Stimulated activated CD8-positive, alpha-beta memory T cell treated with anti-CD3 and anti-CD28 coated beads, Interleukin-4, amount 100 ng/mL, for 1 hour (primary cell): ENCODE measurements at places on chromosomes 4 and X.

- no peak for DNase-seq
Observed at GRCh38 chrX:13876652-13877051, 59.8 kb upstream of the GPM6B start.

DNA sequence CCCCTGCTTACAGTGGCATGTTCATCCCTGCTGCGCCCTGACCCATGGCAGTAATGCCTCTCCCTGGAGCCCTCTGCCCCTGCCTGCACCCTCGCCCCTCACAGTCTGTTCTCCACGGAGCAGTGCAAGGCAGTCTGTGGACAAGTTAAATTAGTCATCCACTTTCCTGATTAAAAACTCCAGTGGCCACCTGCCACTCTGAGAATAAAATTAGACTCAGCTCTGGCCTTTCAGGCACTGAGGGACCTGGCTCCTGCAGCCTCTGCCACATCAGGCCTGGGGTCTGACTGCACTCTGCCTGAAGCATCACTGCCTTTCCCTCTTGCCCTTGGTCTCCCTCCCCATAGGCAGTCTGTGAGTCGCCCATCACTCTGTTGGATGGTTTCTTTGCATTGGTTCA, 53.6 kb downstream of the GRK4 start:
- no peak for DNase-seq

- no peak for DNase-seq
Observed at GRCh38 chr4:22721204-22721603, 28.5 kb downstream of the GBA3 start.

GRCh38 chr4:36321176-36321575, 39.8 kb downstream of the DTHD1 start:
- no peak for DNase-seq

DNA sequence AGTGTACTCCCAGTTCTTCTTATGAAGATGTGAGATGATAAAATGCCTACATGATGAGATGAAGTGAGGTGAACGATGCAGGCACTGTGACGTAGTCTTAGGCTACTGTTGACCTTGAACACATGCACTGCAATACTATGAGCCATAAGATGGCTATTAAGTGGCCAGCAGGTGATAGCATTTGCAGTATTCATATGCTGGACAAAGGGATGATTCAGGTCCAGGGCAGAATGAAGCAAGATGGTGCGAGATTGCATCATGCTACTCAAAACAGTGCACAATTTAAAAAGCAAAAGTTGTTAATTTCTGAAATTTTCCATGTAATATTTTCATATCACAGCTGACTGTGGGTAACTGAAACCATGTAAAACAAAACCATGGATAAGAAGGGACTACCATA, 781.4 kb downstream of the PCDH18 start:
- DNase-seq, result no peak

DNA sequence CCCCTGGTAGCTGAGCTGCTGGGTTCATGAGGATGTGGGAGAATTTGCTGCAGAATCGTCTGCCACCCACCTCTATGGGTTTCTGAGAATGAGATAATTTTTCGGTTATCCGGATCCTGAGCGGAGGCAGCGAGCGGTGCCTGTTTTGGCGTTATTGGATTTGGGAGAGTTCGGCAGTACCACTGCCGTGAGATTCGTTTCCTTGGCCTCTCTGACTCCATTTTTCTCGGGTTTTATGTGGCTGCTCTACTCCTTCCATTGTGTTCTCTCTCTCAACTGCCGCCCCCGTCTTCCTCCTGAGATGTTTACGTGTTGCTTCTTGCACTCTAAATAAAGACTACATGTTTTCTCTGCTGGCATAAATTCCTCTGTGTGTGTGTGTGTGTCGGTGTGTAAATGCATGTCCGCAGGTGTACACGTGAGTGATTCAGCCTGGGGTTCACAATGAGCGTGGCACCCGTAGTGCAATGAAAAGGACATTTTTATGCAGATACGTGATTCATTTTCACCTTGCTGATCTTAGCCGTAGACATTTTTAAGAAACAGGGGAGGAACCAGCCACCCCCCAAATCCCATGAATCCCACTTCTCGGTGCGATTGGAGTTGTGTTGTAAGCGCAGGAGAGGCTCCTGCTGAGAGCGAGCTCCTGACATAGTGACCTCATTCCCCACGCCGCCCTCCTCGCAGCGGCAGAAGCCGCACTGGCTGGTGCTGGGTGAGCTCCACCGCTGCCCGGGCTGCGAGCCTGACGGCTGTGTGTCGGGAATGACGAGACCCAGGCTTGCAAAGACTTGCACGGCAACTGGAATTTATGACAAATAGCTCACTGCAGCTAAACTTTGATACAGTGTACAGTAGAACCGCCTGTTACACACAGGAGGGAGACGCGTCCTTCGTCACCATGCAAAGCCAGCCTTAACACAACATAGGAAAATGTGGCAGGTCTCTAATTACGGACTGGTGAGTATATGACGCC, 82.2 kb downstream of the STOX2 start:
- DNase-seq, result no peak
